ENCODE measurements at places on chromosomes 12 and 14.
A peak's percentile ranks its signal among the peaks of the same experiment; 100 is the strongest.

- no peak for DNase-seq
These were observed 153.1 kb upstream of the OTX2 start for GRCh38 chr14:56963381-56963780.

DNA sequence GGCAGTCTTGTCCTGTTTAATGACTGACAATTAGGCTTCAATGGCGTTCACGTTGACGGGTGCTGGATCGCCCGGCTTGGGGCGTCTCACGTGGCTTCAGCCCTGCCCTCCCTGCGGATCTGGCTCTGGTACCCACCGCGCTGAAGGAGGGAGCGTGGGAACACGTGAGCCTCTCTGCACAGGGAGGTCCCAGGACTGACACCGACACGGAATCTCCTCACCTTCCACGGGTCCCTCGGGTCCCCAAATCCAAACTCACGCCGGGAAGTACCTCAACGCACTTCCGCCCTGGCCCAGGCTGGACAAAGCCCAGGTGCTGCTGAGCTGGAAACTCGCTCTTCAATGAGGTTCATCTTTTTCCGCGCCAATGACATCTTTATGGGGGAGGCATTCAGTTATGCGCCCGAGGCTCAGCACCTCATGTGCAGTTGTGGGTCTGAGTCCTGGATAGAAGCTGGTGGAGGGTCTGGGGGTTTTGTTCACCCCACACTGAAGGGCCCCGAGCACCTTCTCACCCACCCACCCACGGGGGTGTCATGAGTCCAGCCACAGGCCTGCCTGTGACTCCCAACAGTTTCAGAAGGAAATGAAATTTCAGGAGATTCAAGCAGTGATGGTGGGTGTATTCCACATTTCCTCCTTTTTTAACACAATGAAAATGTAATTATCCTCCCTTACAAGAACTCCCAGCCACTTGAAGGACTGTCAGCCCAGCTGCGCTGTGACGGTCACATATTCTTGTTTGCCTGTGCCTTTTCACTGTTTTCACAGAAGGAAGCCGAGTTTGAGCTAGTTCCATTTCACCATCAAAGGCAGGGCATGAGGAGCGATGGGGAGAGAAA lies 251.7 kb upstream of the SFSWAP start:
- no peak for DNase-seq

GRCh38 chr14:31510222-31510621 lies 22.4 kb upstream of the GPR33 start:
- peak; percentile 10 for DNase-seq

GRCh38 chr14:68405961-68406360 lies 386.9 kb downstream of the ZFP36L1 start:
- DNase-seq: no peak

DNA sequence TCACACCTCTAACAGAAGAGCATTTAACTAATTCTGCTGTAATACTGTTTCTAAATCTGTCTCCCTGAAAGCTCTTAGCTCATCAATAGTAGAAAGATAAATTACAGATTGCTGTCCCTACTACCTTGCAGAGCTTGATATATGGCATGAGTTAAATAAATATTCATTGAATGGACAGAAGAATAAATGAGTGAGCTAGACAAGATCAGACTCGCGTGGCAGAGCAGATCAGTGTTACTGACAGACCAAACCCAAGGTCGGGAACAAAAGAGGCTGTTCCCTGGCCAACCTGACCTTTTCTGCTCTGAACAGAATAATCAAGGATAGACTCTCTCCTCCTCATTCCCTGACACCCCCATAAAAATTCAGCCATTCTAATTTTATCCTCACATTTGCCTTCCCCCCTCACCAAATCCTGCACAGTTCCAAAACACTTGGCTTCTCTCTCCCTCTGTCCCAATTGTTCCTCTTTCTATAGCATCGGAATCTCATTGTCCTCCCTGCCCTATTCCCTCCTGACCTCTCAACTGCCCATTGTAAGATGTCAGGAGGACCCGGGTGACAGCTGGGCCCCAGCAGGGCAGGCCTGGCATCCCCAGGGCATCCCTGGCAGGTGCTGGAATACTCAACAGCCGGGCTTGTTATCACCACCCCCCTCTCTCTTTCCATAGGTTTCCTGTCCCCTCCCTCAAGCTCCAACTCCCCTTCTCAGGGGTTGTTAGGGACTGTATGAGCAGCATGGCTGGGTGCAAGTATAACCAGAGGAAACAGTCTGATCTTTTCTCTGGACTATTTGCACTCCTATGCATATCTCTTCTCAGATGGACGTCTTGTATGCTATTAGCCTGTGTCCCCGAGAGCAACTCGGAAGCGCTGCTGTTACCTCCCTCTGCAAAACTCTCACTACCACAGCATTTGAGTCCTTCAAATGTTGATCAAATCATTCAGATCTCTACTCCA lies 19.9 kb downstream of the NEUROD4 start:
- DNase-seq: no peak

Data from LHCN-M2 (cell line).